ENCODE measurements at places on chromosomes 4 and X.

- no peak for DNase-seq
These were observed 117.0 kb downstream of the ENOX2 start for GRCh38 chrX:130786030-130786429.

DNA sequence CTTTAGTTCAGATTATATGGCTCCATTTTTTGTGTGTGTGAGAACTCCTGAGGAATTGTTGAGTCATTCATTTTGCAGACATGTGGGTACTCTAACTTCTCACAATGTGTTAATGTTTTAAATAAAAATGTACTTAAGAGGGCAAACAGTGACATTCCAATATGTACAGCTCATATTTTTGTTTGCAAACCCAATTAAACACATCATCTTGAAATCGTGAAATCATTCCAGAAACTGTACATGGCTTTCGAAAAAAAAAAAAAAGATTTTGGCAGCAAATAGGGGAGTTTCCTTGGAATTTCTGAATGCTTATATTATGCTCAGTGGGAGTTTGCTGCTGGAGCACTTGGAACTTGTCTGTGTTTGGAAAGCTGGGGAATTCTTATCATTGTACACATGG is 85.0 kb downstream of the HPGD start:
- no peak for DNase-seq

- no peak for DNase-seq
These were observed 69.4 kb upstream of the MAGED1 start for GRCh38 chrX:51824061-51824460.

- DNase-seq = no peak
These were observed 137.5 kb downstream of the PALLD start for GRCh38 chr4:168634276-168634802.

DNA sequence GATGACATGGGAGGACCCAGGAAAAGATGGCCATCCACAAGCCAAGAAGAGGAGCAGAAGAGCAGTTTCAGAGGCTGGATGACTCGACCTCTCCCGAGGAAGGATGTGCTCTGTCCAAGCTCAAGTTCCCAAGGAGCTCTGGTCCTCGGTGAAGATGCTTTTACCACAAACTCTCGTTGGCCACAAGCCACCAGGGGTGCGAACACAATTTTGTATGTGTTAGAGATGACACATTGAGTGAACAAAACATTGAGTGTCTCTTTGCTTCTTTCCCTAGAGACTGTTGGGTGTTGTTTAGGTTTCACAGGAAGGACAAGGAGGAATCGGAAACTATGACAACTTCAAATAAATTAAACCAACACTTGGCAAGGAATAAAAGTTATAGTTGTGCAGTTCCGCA is 26.3 kb downstream of the FGFBP1 start:
- no peak for DNase-seq

DNA sequence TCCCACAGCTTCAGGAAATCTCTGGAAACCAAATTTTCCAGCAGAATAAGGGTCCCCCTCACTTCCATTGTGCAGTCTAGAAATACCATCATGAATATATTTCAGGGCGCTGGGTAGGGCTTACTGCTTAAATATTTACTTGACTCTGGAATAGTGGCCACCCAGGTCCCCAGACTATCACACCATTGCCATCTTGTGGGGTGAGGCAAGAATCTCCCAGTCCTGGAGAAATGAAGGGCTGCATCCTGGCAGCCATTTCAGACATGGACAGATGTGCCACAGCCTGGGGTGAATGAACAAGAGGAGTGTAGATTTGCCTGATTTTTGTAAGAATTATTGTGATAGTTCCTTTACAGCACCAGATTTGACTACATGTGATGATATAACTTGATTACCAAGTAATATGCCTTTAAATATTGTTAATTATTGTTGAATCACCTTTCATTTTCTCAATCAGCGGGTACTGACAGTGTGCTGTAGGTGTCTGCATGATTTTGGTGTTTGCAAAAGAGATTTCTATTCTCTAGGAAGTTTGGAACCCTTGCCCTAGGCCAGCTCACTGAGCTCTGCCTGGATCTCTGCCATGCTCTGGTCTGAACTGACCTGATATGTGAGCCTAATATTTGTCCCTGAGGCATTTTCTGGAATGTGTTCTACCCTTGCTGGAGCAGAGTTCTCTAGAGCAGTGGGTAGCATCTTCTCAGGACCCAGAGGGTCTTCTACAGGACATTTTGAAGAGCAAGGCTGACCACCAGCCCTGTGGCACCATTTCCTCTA is 183.4 kb downstream of the KIT start:
- no peak for DNase-seq

DNA sequence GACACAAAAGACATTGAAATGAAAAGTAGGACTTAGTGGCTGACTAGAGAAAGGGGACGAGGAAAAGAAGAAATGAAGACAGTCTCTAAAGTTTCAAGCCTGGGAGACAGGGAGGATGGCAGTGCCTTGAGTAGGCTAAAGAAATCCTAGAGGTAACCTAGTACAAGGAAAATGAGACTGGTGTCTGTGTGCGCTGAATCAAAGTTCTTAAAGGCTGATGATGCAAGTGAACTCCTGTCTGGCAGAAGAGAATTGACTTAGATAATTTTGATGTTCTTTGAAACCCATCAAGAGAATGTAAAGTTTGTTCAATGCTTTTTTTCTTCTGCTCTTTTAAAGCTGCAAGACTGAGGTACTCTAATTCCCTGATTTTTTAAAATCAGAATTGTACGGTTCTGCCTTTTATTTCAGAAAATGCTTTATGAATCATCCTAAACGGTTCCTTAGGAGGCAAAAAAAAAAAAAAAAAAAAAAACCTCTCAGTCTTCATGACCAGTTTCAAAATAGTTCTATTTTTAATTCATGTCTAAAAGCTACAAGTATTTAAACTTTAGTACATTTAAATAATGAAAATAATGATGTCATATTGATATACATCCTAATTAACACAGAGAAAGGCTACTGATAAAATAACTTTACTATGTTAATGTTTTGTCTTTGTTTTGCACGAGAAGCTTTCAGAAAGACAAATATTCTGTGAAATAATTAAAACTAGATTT is 189.8 kb downstream of the PPP3CA start:
- no peak for DNase-seq

DNA sequence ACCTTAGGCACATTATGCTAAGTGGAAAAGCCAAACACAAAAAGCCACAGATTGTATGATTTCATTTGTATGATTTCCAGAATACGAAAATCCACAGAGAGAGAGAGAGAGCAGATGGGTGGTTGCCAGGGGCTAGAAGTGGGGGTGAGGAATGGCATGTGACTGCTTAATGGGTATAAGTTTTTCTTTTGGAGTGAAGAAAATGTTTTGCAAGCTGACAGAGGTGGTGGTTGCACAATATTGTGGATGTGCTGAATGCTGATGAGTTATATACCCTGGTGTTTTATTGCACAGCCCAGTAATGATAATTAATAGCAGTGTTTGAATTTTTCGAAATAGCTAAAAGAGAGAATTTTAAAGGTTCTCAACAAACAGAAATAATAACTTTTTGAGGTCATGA is 386.1 kb upstream of the HS3ST1 start:
- no peak for DNase-seq

DNA sequence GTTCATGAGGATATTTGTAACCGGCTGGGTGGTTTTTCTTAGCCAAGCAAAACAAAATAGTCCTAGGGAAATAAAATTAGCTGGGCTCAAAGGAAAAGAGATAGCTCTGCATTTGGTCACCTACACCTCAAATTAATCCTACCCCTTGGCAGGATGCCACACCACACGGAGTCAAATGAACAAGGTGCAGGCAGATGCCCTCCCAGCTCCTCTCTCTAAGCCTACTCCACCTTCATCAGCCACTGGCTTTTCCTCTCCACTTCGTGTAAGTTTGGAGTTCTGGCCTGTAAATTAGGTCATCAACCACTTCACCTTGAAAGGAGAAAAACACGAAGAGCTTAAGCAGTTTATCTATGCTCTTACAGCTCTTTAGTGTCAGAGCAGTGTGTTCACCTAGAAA is 1.4 kb downstream of the DDIT4L start:
- DNase-seq = no peak

- DNase-seq = no peak
These were observed 98.4 kb downstream of the AREG start for GRCh38 chr4:74543231-74543781.

GRCh38 chrX:43744284-43744683 is 88.2 kb downstream of the MAOA start:
- DNase-seq = no peak

- no peak for DNase-seq
These were observed 22.2 kb downstream of the VSIG4 start for GRCh38 chrX:66017659-66018170.

DNA sequence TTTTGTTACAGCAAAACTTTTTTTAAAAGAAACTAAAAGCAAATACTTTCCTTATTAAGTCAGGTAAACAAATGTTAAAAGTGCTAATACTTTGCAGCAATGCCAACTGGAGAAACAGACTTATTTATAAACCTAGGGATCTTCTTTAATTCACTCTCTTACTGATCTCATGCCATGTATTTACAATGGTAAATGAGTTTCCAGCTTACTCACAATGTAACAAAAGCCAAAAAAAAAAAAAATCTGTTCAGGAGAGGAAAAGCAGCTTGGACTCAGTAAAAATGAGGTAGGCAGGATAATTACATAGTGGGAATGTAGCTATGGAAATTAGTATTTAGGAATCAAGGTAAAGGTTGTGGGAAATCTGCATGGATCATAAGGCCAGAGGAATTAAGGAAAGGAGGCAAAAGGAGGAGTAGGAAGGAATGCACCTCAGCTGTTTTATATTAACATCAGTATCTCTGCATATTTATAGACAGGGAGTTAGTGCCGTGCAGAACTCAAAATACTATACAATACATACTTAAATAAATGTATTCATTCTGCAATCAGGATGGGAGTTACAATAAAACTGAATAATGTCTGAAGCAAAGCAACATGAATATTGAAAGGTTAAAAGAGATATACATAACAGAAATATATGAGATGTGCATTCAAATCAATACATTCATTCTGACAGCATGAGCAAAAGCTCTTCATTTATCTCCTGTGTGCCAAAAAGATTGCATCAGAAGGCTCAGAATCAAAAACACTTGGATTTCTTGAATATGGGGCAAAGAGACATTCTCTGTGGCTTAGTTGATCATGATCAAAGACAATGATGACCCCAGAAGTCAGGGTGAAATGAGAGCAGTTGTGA is 57.9 kb upstream of the ETNPPL start:
- no peak for DNase-seq

DNA sequence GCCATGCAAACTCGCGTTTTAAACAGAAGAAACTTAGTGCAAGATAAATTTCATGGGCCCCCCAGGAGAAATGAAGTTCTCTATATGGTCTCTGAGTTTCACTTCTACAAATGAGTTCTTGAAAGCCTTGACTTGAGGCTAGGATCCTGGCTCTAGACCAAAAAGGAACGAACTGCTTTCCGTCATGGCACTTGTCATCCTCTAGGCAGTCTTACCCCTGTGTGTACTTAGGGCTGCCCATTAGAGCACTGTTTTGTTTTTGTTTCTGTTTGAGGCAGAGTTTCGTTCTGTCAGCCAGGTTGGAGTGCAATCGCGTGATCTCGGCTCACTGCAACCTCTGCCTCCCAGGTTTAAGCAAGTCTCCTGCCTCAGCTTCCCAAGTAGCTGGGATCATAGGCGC is 29.0 kb downstream of the RNF4 start:
- DNase-seq = no peak

GRCh38 chr4:8368061-8368481 is 72.5 kb downstream of the ACOX3 start:
- DNase-seq = no peak

- no peak for DNase-seq
These were observed 192.4 kb downstream of the CCNG2 start for GRCh38 chr4:77349364-77349763.

- no peak for DNase-seq
These were observed 10.5 kb upstream of the SLC39A8 start for GRCh38 chr4:102355748-102356147.

GRCh38 chrX:635428-636090 is 5.0 kb downstream of the SHOX start:
- DNase-seq = no peak

DNA sequence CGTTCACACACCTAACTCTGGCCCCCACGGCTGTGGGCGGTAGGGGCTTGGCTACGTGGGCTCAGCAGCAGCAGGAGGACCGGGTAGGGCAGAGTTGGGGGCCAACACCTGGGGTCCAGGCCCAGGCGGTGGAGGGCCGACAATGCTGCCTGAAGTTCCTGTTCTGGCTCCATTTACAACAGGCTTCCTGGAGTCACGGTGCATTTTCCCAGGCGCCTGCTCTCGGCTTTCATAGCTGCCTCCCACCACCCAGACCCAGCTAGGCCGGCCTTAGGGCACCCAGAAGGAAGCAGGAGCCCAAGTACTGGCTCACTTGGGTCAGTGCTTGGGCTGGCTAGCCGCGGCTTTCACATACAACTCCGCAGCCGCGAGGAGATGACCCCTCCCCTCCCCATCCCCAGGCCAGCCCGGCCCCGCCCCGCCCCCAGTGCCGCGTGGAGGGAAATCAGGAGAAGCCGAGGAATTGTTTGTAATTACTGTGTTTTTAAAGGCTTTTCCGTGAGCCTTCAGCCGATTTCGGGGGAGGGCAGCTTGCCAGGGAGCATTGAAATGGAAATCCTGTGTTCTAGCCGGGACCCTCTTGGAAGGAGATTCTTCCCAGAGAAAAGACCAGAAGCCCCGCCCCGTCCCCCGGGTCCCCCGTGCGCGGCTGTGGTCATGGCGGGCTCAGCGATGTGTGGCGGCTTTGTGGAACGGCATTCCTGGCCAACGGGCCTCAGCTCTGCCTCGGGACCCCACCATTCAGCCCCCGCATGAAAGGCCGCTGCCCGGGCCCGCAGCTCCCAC is 28.5 kb downstream of the PJA1 start:
- no peak for DNase-seq

GRCh38 chrX:18041656-18042055 is 179.0 kb downstream of the BEND2 start:
- DNase-seq = no peak

GRCh38 chr4:24768604-24769003 is 26.8 kb upstream of the SOD3 start:
- no peak for DNase-seq

- DNase-seq = no peak
These were observed 712 bp downstream of the STX18 start for GRCh38 chr4:4541040-4541631.

GRCh38 chr4:102036619-102037376 is 246.3 kb downstream of the BANK1 start:
- peak; percentile 1 for DNase-seq

DNA sequence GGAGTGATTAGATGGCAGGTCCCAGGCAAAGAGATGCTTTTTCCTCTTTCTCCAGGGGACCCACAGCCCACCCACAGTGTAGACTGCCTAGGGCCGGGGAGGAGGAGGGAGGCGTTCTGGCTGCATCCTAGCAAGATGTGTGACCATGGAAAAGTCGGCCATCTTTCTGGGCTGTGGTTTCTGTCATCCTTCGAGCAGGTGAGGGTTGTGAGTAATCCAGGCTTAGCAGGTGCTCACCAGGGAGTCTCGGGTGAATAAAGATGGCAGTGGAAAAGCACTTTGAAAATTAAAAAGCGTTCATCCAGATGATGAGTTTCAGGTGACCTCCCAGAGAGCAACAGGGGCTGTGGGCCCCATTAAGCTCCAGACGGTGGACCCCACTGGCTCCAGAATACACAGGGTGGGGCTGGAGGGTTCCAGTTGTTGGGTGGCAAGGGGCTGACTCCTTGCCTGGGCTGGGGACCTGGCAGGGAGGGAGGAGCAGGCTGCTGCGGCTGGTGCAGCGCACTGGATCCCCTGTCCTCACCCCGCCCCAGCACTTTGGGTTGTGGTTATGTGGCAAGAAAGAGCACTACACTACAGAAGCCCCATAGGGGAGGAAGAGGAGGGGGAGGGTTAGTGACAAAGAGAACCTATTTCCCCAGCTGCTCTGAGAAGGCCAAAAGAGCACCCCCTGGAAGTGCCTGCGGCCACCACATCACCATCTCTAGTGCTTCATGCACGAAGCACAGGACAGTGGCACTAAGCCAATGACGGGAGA is 23.7 kb downstream of the ELF4 start:
- no peak for DNase-seq

Measured in NCI-H774 (cell line).